IPS DF 6.9 (cell line): ENCODE measurements at places on chromosomes 7 and 10.

- H3K4me3 ChIP-seq: peak within 1 kb of the TSS; percentile 64; the same call in 1 of the 2 replicates
- DNase-seq: no peak
- H3K4me1 ChIP-seq: 0 out of 2 replicates have a peak, but pooled peaks cover 2% of the 10 kb centered on the region
- H3K27me3 ChIP-seq: peaks cover 21% of the 10 kb centered on the region
- H3K27ac ChIP-seq: no peak within 1 kb of the TSS
These were observed at the start of gene C1QL3 for GRCh38 chr10:16521311-16522016. Gene C1QL3 (minus strand): TSS chr10:16521879. CDS start chr10:16521065, 814 bp downstream.

DNA sequence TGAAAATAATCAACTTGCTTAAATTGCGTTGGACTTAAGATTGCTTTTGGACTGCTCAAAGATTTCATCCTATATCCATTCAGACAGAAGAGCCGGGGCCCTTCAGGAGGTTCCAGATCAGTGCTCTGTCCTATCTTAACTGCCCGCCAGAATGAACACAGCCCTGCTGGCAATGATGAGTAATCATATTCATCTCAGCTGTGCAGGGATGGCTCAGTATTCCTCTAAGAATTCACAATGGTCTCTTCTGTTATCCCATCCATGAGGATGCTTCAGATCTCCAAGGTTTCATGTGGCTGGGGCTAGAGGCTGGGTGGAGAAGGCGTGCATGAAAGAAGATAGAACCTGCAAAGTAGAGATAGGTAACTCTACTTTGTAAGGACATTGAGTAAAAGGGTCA, 80.0 kb upstream of the NPVF start:
- H3K36me3 ChIP-seq: no peaks in the 10 kb centered on the region
- H3K4me3 ChIP-seq: no peak overlapping the region
- DNase-seq: no peak

DNA sequence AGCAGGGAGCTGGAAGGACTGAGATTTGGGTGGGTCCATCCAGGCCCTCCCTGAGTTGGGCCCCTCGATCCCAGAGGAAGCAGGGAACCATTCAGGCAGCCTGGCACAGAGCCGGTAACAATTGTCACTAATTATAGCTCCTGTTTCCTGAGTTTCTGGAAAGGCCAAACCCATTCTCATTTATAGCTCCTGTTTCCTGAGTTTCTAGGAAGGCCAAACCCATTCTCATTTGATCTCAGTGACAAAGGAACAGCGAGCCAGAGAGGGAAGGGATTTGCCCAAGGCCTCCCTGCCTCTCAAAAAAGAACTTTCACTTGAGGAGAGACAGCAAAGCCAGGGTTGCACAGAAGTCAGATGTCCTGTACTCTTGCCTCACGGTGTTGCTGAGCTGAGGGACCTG, 521.9 kb downstream of the TYW1 start:
- DNase-seq: no peak
- no peaks in the 10 kb centered on the region for H3K27me3 ChIP-seq
- H3K4me3 ChIP-seq: no peak overlapping the region

DNA sequence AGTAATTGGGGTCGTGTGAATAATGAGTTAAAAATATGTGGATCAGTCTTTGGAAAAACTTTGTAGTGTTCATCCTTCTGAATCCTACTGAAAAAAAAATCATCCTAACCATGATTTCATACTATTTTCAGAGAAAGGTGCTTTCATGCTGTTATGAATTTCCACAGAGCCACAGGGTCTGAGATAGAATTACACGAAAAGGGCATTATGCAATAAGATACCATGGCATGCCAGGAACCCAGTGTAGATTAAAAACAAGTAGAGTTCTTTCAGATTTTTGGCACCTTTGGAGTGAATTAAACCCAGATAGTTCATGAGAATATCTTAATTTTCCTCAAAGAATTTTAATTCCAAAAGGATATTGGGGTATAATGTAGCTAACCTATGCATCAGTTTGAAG, 47.5 kb upstream of the AGMO start:
- no peaks in the 10 kb centered on the region for H3K4me1 ChIP-seq
- no peak overlapping the region for H3K27ac ChIP-seq
- no peak overlapping the region for H3K4me3 ChIP-seq
- H3K36me3 ChIP-seq: no peaks in the 10 kb centered on the region
- DNase-seq: no peak

DNA sequence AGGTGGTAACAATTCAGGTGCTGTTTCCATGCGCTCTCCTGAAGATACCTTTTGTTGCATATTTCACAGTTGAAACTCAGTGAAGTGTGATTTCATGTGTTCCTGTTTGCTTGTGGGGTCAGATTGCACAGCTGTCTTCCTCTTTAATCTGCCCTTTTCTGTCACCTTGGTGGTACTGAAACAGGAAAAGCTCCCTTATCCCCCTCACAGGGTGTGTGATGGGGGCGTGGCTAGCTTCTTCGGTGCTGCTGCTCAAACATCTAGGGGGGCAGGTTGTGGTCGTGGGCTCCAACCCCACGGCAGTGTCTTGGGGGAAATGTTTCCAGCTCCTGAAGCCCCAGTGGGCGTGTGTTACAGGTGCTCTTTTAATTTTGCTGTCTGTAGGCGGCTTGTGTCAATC, 107.4 kb upstream of the KLF14 start:
- H3K4me3 ChIP-seq: no peak overlapping the region
- H3K27ac ChIP-seq: no peak overlapping the region
- no peaks in the 10 kb centered on the region for H3K27me3 ChIP-seq
- no peaks in the 10 kb centered on the region for H3K36me3 ChIP-seq

GRCh38 chr7:26187380-26188205, 13.0 kb downstream of the HNRNPA2B1 start:
- no peak overlapping the region for H3K27ac ChIP-seq
- no peaks in the 10 kb centered on the region for H3K27me3 ChIP-seq
- peaks cover 13% of the 10 kb centered on the region; the same call in 1 of the 2 replicates for H3K36me3 ChIP-seq
- DNase-seq: no peak
- no peak overlapping the region for H3K4me3 ChIP-seq

- H3K4me1 ChIP-seq: no peaks in the 10 kb centered on the region; the same call in 1 of the 2 replicates
- no peaks in the 10 kb centered on the region for H3K36me3 ChIP-seq
- DNase-seq: no peak
- no peak overlapping the region for H3K4me3 ChIP-seq
- H3K27me3 ChIP-seq: no peaks in the 10 kb centered on the region
These were observed 155.0 kb downstream of the OAT start for GRCh38 chr10:124263726-124264125.

- H3K27ac ChIP-seq: no peak overlapping the region
- H3K27me3 ChIP-seq: no peaks in the 10 kb centered on the region
- H3K36me3 ChIP-seq: no peaks in the 10 kb centered on the region
- H3K4me1 ChIP-seq: no peaks in the 10 kb centered on the region
These were observed 37.2 kb upstream of the PCBD1 start for GRCh38 chr10:70925377-70926225.

GRCh38 chr7:59079-60016, 133.0 kb upstream of the FAM20C start:
- DNase-seq: no peak
- peaks cover 11% of the 10 kb centered on the region for H3K4me1 ChIP-seq
- H3K27me3 ChIP-seq: no peaks in the 10 kb centered on the region
- no peak overlapping the region for H3K4me3 ChIP-seq

GRCh38 chr7:97011536-97012364, 6.4 kb downstream of the DLX6 start:
- no peaks in the 10 kb centered on the region for H3K36me3 ChIP-seq
- DNase-seq: no peak
- no peak overlapping the region for H3K27ac ChIP-seq
- H3K4me3 ChIP-seq: no peak overlapping the region
- H3K27me3 ChIP-seq: peaks cover 96% of the 10 kb centered on the region

- no peaks in the 10 kb centered on the region for H3K27me3 ChIP-seq
- H3K27ac ChIP-seq: no peak overlapping the region
- no peak overlapping the region for H3K4me3 ChIP-seq
- H3K4me1 ChIP-seq: no peaks in the 10 kb centered on the region; the same call in 1 of the 2 replicates
- H3K36me3 ChIP-seq: no peaks in the 10 kb centered on the region
These were observed 50.1 kb upstream of the INPP5A start for GRCh38 chr10:132487241-132488135.

DNA sequence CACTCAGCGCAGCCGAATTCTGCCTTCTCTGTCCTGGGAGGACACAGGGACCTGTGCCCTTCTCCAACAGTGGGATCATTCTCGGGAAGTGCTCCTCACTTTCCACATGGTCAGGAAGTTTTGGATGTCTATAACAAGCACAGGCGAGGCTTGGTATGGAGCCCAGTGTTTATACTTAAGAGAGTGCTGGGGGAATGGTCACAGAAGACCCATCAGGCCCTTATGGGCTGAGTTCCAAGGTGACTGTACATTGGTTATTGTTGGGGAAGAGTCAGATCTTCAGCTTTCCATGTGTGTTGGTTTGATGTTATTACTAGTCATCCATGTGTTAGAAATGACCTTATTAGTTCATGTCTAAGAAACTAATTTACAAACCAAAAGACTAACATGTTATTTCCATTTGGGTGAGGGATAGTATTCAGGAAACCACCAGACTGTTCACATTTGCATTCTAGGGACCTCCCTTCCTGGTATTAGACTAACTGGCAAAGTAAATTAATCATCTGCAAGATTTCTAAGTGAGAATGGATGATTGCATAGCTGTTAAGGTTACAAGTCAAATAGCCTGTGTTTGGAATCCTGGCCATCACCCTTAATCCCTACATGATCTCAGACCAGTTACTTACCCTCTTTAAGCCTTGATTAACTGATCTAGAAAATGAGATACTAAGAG, 834.2 kb downstream of the LRMDA start:
- DNase-seq: no peak
- H3K27ac ChIP-seq: no peak overlapping the region
- H3K27me3 ChIP-seq: no peaks in the 10 kb centered on the region
- no peak overlapping the region for H3K4me3 ChIP-seq

DNA sequence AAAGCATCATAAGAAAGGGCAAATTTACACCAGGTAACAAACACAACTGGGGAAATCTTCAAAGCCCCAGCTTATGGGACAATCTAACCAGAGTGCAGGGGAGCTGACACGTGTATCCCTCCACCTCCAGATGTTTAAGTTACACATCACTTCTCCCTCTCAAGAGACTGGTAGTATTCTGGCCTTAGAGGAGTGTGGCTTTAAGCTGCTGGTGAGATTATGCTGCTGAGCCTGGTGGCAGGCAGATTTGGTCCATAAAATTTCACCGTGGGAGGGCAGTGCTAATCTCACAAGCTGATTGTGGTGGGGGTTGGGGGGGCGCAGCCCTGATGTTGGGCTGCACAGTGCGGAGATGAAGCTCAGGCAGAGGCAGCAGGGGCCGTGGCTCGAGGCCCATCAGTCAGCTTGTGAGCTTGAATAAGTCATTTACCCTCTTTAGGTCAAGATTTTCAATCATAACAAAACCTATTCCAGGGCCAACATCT, 431.0 kb upstream of the GALNT17 start:
- no peaks in the 10 kb centered on the region for H3K27me3 ChIP-seq
- DNase-seq: no peak
- H3K4me3 ChIP-seq: no peak overlapping the region

GRCh38 chr10:131381576-131381975, 70.1 kb upstream of the TCERG1L start:
- H3K4me3 ChIP-seq: no peak overlapping the region
- no peaks in the 10 kb centered on the region for H3K4me1 ChIP-seq
- H3K27me3 ChIP-seq: no peaks in the 10 kb centered on the region
- no peak for DNase-seq
- no peak overlapping the region for H3K27ac ChIP-seq

DNA sequence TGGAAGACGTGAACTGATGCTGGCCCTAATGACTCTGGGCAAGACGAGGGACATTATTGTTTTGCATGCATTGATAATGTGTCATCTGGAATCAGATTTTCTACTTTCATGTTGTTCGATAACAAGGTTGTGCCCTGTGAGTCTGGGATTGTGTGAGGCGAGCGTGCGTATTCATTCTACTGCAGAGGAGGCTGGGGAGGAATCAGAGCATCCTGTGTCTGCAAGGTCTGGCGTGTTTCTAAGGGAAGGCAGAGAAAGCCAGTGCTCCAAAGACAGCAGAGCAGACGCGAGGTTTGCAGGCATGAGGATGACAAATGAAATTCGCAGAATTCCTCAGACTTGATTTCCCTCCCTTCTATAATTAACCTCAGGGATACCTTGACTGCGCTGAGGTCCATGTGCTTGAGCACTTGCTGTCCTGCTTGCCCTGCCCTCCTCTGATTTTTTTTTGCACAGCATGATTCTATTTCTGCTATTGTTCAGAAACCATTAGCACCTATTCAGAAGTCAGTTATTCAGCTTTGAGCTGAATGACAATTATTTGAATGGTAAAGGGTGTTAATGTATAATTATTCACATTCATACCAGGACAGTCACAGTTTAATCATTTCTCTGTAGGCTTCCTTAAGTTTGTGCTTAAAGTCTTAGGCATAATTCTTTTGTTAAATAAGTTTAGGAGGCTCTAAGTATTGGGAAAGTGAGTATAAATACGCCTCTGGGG, 233.6 kb downstream of the EBF3 start:
- no peaks in the 10 kb centered on the region; the same call in 1 of the 2 replicates for H3K36me3 ChIP-seq
- H3K4me1 ChIP-seq: no peaks in the 10 kb centered on the region
- no peaks in the 10 kb centered on the region for H3K27me3 ChIP-seq
- DNase-seq: no peak
- H3K27ac ChIP-seq: no peak overlapping the region

- H3K27me3 ChIP-seq: no peaks in the 10 kb centered on the region
- no peak overlapping the region for H3K4me3 ChIP-seq
- H3K4me1 ChIP-seq: 0 out of 2 replicates have a peak, but pooled peaks cover 3% of the 10 kb centered on the region
- H3K36me3 ChIP-seq: no peaks in the 10 kb centered on the region
- no peak for DNase-seq
These were observed 346.4 kb downstream of the PCLO start for GRCh38 chr7:82816272-82816671.

- DNase-seq: no peak
- no peaks in the 10 kb centered on the region for H3K4me1 ChIP-seq
- H3K4me3 ChIP-seq: no peak overlapping the region
- H3K36me3 ChIP-seq: no peaks in the 10 kb centered on the region
- no peaks in the 10 kb centered on the region for H3K27me3 ChIP-seq
These were observed 162.4 kb upstream of the PPP2R2D start for GRCh38 chr10:131738396-131738735.

- H3K36me3 ChIP-seq: no peaks in the 10 kb centered on the region
- no peak overlapping the region for H3K4me3 ChIP-seq
- no peaks in the 10 kb centered on the region for H3K4me1 ChIP-seq
- no peak overlapping the region for H3K27ac ChIP-seq
- no peak for DNase-seq
- H3K27me3 ChIP-seq: no peaks in the 10 kb centered on the region
These were observed 42.3 kb downstream of the PRKCQ start for GRCh38 chr10:6537770-6538169.

DNA sequence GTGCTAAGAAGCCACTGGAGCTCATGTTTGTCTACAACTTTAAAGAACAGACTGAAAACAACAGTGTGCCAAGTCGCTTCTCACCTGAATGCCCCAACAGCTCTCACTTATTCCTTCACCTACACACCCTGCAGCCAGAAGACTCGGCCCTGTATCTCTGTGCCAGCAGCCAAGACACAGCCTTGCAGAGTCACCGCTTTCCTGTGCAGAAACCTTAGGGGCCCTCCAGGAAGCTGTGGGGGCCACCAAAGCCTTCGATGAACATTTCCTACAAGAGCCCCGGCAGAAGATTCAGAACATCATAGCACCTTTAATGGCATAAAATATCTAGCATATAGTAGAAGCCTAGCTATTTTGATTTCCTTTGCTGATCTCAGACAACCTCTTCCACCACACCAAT, 88.0 kb upstream of the PRSS58 start:
- no peak overlapping the region for H3K27ac ChIP-seq
- DNase-seq: no peak
- H3K36me3 ChIP-seq: no peaks in the 10 kb centered on the region
- peaks cover 3% of the 10 kb centered on the region for H3K4me1 ChIP-seq
